ENCODE measurements at places on chromosomes 2 and 18.

GRCh38 chr18:50301074-50301473 lies 13.6 kb upstream of the CXXC1 start:
- no peak for DNase-seq

DNA sequence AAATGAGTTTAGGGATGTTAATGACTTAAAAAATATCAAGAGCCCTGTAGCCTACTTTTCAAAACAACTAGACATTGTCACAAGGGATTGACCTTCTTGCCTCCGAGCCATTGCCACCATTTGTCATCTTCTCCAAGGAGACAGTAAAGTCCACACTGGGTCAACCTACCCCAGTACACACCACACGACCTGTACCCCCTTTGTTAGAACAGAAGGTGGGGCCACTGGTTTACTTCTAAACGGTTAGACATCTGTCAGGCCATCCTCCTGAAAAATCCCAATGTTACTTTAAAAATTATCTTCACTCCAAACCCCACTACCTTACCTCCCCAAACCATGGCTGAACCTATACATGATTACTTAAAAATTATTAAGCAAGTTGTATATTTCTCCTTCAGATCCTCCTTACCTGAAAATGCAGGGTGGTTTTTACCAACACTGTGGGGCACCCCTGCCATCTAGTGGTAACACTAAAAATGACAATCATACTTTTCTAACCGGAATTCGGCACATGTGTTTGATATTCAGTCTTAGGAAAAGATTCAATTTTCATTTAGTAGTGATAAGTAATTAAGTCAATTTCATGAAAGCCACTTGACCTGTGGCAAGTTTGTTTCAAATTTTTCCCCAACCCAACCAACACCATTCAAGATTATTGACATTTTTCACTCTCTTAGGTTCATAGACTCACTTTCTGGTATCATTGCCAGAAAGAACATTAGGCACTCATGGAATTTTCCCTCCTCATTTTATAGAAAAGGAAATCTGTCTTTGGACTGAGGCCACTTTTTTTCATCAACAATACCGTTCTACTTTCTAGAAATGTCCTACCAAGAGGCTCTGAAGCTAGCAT lies 265.3 kb upstream of the PKDCC start:
- DNase-seq: no peak

- no peak for DNase-seq
Measured at GRCh38 chr18:24941174-24941951, 410.6 kb downstream of the ZNF521 start.

- DNase-seq: no peak
Measured at GRCh38 chr18:7393080-7393479, 162.2 kb downstream of the LRRC30 start.

DNA sequence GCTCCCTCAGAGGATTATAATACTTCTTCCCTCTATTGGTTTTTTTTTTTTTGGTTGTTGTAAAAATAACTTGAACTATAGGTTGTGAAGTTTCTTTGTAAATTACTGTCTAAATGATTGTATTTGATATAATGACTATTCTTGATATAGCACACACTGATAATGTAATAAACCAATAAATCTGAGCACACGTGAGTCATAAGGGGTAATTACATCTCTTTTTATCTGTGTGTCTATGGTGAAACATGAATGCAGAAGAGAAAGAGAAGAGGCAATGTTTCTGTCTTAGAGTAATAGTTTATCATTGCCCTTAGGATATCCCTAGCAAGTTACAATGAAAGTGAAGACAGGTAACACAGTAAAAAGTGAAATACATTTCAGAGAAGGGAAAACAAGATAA lies 64.1 kb upstream of the RAPGEF4 start:
- DNase-seq: no peak

DNA sequence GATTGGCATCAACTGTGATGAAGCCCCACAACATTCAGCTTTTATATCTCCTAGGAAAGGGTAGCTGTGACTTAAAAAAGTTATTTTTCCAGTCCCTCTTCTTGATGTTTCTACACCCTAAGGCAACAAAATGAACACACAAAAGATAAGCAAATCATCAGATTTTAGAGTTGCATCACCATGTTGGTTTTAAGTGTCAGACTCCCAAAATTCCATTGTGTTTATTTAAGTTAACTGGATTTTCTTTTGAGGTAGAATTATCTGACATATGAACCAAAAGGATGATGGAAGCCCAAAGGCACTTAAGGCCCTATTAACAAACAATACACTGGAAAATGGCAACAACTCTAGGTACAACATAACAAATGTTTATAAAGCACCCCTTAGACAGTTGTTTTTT lies 261.7 kb upstream of the SLC39A10 start:
- DNase-seq: no peak

DNA sequence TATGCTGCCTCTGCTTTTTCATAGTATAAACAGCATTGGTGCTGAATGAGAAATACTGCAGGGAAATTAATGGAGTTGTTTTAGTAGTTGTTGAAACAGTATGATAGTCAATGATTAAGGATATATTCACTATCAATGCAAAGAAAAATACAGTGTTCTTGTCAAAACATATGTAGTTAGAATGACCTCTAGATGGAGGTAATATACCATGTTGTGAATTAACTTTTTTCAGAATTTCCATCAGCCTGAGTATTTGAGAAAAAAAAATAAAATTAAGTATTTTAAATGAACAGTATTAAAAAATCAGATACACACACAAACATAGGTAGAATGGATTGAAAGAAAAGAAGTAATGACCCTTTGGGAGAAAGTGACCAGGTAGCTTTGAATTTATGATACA lies 59.5 kb downstream of the RMDN2 start:
- no peak for DNase-seq

- DNase-seq: no peak
Measured at GRCh38 chr18:76475450-76476194, 19.4 kb downstream of the ZNF516 start.

DNA sequence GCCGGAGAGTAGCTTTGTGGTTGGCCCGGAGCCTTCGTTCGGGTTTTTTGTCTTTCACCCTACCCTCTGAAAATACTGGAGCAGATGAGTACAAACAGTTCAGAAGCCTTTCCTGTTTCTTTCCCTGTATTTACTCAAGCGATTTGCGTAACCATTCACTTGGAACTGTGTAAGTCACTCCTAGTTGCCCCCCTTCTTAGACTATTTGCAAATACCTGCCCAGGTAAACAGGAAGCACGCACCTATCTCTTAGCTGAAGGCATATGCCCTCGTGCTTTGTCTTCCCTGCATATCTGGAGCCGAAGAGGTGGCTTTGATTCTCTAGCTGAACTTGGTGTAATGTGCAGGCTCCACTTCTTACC lies 1.4 kb downstream of the KCNS3 start:
- DNase-seq: no peak

GRCh38 chr2:7572450-7572849 lies 655.2 kb downstream of the RNF144A start:
- no peak for DNase-seq

DNA sequence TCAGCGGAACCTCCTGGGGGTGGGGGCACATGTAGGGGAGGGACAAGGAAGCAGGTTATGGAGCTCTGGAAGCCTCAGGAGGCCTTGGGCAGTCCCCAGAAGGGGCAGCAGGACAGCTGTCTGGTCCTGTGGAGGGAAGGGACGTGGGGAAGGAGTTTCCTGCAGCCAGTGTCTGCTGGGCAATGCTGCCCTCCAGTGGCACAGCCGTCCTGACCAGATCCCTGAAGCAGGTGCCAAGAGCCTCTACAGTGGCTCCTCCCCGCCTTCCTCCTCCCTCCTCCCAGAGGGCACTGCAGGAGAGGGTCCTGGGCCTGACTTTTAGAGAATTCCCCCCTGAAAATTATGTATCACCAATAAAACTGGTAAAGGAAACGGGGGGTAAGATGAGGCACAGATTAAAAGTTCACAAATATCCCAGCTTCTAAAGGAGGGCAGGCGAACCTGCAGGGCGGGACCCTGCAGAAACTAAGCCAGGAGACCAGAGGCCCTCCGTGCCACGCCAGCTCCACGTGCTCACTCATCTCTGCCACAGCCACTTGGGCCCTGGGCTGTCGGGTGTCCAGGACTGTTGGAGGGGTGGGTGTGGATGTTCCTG lies 258.5 kb downstream of the TWIST2 start:
- no peak for DNase-seq

DNA sequence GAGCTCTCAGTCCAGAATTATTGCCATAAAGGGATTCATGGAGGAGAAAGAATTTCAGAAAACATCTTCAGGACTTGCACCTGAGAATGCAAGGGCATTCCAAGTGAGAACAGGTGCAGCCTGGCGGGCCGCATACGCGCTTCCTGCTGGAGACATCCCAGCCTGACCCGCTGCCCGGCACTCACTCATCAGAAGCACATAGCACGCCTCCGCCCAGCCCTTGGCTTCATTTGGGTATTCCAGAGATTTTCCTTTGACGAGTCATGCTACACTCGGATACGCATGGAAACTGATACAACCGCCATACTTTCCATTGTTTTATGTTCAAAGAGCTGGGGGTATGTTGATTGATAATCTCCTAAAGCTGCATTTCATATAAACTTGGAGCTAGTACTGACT lies 228.0 kb upstream of the ID2 start:
- no peak for DNase-seq

- no peak for DNase-seq
Measured at GRCh38 chr2:186882511-186883071, 33.6 kb upstream of the ZSWIM2 start.

DNA sequence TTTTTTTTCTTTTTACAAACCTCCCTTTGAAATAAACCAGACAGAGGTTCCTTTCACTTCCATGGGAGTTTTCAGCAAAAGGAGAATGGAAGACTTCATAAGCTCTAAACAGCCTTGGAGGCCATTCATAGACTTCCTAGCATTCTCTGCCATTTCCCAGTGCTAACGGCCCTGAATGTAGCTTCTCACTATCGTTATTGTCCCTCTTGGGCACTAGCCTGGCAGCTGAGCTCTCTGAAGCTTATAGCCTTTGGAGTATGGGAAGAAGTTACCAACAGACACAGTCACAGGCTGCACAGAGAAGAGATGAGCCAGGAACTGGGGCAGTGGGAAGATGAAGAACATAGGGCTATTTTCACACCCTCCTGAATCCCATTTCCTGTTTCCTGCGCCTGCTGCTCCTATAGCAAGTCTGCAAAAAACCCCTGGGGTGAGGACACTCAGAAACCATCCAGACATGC lies 29.1 kb upstream of the EPC2 start:
- no peak for DNase-seq

DNA sequence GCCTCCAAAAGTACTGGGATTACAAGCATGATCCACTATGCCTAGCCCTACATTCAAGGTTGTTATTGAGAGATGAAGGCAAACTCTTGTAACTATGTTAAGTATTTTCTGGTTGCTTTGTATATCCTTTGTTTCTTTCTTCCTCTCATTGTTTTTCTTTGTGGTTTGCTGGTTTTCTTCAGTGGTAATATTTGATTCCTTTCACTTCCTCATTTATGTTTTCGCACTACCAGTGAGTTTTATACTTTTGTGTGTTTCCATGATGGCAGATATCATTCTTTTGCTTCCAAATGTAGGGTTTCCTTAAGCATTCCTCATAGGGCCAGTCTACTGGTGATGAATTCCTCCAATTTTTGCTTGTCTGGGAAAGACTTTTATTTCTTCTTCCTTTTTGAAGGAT lies 90.2 kb downstream of the NCK2 start:
- no peak for DNase-seq

DNA sequence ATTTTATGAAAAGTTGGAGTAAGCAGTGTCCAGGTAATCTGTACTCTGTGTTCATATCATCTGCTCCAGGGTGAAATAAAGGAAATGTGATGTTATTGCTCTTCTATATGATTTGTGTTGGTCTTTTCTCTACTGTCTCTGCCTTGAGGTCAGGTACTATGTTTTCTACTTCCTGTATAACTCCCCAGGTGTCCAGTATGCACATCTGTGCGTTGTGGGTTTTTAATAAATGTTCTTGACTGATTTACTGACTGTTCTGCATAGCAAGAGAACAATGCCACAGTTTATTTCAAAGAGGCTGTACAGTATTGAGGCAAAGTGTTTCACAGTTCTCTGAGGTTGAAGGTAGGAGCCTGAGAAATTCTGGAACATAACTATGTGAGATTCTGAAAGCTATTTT lies 89.7 kb downstream of the BABAM2 start:
- DNase-seq: no peak

DNA sequence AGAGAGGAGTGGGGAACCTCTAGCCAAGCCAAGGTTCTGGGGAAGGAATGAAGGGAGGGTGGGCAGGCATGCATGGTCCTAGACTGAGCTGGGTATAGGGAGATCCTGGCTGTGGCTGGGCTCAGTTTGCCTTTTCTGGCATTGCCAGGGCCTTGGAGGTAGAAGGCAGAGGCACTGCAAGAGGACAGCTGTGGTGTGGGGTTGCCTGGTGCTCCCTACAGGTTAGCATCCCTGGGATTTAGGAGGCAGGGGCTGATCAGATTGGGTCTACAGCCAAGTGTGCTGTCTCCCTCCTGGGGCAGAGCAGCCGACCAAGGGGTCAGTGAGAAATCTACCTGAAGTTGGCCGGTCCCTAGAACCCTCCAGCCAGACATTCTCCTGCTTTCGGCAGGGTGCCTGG lies 15.9 kb downstream of the ABCG8 start:
- no peak for DNase-seq

- DNase-seq: no peak
Measured at GRCh38 chr2:195468771-195469170, 188.3 kb upstream of the SLC39A10 start.

GRCh38 chr2:230140667-230141066 lies 71.9 kb upstream of the SLC16A14 start:
- no peak for DNase-seq

DNA sequence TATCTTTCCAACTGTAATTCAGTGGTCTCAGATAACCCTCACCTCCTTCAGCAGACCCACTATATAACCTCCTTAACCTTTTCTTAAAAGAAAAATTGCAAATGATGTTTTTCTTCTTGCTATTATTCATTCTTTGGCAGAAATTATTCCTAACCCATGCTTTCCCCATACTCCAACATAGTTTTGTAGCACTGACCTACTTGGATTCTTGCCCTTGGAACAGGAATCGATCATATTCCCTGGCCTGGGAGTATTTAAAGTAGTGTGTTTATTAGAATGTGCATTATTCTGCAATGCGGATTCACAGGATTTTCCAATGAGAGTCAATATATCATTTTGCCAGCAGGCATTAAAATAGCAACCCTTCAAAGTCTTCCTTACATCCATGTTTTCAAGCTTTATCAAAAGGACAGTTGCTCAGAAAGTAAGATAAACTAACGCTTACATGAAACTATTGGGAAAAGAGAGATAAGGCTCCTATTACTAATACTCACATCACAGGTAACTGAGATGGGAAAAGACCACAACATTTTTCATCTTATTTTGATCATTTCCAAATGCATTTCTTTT lies 37.4 kb downstream of the CHN1 start:
- no peak for DNase-seq

DNA sequence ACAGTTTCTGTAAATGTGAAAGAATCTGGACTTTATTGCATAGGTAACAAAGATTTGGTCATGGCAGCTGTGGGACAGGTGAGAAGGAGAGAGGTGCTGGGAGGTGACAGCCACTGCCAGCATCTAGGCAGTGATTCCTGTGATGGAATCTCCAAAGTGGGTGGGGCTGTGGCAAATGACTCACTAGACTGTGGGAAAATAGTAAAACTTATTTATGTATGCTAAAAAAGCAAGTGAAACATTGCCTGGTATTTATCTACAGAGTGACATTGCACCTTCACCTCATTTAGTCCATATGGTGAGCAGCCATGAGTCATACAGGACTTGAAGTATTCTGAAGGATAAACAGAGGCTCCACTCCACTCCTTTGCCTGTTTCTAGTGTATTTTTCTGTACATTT lies 145.3 kb upstream of the MEX3C start:
- no peak for DNase-seq
